ENCODE measurements at places on chromosomes 7 and 10.
A peak's percentile ranks its signal among the peaks of the same experiment; 100 is the strongest.

GRCh38 chr7:96084881-96085553 is 236.9 kb downstream of the SLC25A13 start:
- no peak for DNase-seq

DNA sequence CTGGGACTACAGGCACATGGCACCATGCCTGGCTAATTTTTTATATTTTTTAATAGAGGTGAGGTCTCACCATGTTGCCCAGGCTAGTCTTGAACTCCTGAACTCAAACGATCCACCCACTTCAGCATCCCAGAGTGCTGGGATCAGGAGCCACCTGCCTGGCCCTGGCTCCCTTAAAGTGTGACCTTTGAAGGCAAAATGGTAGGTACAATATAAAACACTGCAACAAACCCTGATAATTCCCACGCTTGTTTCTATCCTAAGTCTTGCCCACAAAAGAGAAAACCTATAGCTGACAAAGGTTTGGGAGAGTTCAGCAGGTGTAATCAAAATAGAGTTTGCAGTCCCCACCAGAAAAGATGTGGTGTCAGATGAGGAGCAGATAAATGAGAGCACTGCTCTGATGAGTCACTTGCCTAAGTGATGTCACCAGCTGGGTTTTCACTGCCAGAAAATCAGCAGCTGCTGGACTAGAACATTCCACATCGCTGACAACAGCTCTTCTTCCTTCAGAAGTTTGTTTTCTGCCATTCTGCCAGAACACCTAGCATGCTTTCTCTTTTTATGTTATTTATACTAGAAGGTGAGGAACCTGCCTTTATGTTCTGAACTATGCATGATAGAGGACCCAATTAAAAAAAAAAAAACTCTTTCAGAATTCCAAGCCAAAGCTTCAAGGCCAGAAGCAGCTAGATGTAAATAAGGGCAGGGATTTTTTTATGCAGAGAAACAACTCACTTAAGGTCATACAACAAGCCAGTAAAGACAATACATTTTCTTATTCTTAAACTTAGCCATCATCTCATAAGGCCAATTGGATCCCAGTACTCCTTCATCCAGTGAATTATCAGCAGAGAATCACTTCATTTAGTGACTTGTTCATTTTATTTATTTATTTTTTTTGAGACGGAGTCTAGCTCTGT is 18.0 kb downstream of the PURB start:
- no peak for DNase-seq

DNA sequence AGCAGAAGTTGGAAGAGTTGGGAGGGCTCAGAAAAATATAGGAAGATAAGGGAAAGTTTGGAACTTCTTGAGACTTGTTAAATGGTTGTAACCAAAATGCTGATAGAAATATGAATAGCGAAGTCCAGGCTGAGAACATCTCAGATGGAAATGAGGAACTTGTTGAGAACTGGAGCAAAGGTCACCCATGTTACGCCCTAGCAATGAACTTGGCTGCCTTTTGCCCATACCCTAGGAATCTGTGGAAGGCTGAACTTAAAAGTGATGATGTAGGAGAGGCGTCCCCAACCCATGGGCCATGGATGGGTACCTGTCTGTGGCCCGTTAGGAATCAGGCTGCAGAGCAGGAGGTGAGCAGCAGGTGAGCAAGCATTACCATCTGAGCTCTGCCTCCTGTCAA is 347.8 kb downstream of the ARL4A start:
- no peak for DNase-seq

DNA sequence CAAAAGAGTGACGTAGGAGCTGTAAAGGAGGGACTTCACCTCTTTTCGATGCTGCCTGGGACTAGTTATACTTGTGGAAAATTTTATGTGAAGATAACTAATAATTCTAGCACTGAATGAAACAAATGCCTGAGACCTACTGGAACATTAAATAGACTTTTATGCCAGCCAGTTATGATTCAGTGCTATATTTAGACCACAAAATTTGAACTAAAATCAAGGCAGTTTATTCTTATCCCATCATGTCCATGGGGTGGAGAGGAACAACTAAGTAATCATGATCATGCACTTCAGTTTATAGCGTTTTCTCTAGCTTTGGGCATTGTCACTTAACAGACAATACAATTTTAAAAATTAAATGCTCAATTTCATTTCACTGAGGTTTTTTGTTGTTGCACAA is 76.7 kb downstream of the ZEB1 start:
- DNase-seq = no peak

DNA sequence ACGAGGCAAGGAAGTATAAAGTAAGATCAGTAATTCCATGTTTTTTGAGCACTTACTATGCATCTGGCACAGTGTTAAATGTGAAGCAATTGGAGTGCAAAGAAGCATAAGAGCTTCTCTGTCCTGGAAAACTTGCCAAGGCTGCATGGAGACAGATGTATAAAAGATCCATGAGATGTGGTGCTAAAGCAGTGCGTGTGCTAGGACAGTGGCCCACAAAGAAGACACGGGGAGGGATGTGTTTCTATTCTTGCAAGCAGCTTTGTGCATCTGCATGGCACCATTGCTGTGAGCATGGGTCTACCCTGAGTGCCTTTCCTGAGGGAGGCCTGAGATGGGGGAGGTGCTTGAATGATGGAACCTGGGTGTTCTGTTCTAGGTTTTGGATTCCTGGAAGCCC is 5.1 kb upstream of the CDHR3 start:
- DNase-seq = no peak

- DNase-seq = no peak
Observed at GRCh38 chr7:16776053-16776452, 22.5 kb downstream of the TSPAN13 start.

GRCh38 chr7:48084727-48085432 is 4.2 kb upstream of the UPP1 start:
- no peak for DNase-seq

- DNase-seq = no peak
Observed at GRCh38 chr7:97845622-97846203, 26.5 kb downstream of the ASNS start.

DNA sequence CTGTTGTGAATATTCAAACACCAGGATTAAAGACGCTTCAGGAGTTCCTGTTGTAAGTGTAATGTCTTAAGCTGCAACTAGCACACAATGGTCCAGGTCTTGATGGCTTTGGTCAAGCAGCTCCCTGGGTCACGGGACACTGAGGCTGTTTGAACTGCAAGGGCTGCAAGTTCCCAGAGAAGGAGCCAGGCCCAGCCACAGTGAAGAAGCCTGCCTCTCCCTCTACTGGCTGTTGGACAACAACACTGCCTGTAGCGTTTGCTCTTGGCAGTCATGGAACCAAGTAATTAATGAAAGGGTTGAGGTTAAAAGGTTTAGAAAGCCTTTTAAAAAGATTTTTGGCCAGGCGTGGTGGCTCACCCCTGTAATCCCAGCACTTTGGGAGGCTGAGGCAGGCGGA is 31.9 kb upstream of the GUSB start:
- DNase-seq = peak; percentile 23

- DNase-seq = no peak
Observed at GRCh38 chr10:35643151-35644049, 1.3 kb upstream of the FZD8 start.

DNA sequence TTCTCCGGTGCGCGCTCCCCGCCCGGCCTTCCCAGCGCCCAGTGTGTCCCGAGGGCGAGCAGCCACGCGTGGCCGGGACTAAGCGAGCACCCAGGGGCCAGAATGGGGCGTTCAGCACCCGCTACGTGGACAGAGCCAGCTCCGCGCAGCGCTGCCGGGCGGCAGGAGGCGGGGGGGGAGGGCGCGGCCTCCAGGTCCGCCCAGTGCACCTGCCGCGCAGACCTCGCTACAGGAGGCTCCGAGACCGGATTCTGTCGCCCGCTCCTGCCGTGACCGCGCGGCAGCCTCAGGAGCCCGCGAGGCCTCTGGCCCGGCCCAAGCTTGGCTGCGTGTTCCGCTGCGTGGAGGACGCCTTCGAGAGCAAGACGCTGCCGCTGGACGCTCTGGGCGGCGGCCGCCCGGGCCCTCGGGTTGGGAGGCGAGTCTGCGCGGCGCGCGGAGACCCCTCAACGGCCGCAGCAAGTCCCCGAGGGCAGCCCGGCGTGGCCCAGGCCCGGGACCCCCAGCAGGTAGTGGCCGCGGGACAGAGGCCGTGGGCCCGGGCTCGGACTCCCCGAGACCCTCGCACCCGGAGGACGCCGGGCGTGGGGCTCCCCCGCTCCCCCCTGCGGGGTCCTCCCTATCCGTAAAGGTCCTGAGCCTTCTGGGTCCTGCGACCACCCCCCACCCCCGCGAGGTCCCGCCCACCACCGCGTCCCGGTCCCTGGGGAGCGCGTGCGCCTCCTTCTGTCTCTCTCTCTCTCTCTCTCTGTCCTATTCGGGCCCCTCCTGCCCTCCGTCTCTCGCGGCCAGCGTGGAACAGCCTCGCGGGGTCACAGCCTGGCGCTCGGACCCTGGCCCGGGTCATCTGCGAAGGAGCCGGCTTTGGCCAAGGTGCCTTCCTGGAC is 904 bp upstream of the DPYSL4 start:
- no peak for DNase-seq

GRCh38 chr10:59435707-59436106 is 73.4 kb upstream of the FAM13C start:
- no peak for DNase-seq

DNA sequence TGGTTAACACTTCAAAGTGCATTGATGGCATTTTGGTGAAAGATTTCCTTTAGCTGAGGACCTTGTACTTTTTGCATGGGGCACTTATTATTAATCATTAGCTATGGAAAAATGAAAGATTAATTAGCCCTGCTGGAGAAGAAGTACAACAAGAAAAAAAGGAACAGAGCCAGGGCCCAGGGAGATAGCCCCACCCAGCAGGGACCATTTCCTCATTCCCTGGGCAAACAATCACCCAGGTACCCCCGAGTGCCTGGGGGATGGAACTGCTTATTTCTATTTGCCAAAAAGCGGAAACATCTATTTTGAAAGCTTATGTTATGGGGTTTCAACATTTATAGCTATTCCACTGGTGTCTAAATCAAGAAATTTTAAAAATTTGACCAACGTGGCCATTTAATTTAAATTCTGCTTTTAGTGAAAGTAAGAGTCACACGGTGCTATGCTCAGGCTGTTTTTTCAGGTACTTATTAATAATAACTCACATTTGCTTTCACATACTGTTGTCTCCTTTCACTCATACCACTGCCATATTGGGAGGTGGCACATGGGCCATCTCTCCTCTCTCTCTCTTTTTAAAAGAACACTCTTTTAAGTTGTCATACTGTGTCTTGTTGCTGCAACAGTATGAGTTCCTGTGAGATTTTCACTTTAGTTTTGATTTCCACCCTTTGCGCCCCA is 143.6 kb upstream of the KIF5B start:
- no peak for DNase-seq

Data from iPS DF 19.7 (cell line).